ENCODE measurements at places on chromosomes 6 and 20.

DNA sequence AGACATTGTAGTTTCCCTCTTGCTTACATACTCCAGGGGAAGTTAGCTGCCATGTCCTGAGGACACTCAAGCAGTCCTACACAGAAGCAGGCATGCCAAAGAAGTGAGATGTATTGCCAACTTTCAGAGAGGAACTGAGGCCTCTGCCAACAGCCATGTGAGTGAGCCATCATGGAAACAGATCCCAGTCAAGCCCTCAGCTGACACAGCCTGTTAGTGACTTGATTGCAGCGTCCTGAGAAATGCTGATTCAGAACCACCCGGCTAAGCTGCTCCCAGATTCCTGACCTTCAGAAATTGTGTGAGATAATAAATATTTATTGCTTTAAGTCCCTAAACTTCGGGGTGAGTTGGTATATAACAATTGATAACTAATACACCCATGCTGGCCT is 38.1 kb downstream of the GSTA2 start:
- DNase-seq: no peak

DNA sequence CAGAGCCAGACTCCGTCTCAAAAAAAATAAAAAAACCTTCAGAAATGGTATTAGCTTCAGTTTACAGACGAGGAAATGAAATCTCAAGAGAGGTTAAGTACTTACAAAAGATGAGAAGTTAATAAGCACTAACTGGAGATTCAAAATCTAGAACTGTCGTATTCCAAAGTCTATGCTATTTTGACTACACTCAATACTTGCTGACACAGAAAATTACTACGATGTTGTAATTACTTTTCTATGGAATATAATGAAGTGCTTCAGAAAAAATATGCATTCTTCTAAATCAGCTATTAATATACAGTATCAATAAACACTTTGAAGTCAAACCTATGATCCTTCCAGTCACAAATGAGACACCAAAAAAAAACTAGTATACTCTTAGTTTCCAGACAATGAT is 12.2 kb downstream of the REPS1 start:
- DNase-seq: no peak

- DNase-seq: no peak
These were observed 25.0 kb downstream of the TTBK1 start for GRCh38 chr6:43268355-43268700.

DNA sequence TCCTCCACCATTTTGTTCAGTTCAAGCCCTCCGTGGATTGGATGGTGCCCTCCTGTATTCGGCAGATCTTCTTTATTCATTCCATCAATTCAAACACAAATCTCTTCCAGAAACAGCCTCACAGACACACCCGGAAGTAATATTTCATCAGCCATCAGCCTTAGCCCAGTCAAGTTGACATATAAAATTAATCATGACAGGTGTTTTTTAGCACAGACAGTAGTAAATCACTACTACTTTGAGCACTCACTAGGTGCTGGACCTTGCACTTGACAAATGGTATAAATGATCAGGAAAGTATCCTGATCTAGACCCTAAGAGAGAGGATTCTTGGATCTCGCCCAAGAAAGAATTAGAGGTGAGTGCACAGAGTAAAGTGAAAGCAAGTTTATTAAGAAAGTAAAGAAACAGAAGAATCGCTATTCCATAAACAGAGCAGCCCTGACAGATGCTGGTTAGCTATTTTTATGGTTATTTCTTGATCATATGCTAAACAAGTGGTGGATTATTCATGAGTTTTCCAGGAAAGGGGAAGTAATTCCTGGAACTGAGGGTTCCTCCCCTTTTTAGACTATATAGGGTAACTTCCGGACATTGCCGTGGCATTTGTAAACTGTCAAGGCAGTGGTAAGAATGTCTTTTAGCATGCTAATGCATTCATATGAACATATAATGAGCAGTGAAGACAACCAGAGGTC is 194.6 kb upstream of the LAMP5 start:
- DNase-seq: no peak

DNA sequence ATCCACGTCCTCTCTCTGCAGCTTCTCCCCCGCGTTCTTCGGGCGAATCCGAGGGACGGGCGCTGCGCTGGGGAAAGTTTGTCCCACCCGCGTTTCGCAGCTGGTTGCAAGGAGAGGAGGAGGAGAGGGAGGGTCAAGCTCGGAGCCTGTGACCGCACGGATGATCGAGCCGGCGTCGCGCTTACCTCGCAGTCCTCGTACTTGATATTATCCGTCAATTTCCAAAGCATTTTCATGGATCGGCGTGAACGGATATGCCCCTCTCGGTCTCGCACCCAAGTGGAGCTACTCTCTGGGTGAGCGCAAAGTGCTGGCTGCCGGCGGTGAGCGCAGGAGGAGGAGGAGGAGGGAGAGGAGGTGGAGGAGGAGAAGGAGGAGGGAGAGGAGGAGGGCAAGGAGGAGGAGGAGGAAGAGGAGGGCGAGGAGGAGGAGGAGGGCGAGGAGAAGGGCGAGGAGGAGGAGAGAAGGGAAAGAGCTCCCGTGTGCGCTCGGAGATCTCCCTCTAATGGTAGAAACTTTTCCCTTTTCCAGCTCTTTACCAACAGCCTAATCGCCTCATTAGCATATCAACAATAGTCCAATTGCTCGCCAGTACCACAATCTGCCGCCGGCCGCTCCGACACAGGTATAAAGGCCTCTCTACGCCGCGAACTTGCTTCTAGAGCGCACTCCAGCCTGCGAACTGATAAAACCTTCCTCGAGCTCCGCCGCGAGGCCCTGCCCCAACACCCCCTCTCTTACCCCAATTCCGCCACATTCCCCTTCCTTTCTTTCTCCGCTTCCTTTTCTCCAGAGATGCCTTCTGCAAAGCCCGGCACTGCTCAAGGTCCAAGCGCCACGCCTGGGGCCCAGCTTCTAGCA is at the start of gene TFAP2A:
Gene TFAP2A, minus strand, starts transcription at position 319 of the 861 bp plus-strand sequence. Its CDS starts 83 bp downstream, at position 236.
- peak; percentile 43 for DNase-seq
